MG63 (cell line): ENCODE measurements at places on chromosomes 11 and 22.

- no peak for DNase-seq
These were observed 124.7 kb upstream of the APOA1 start for GRCh38 chr11:116962108-116962507.

- DNase-seq = peak; percentile 26
These were observed 1.1 kb upstream of the CD6 start for GRCh38 chr11:60970369-60970774.

- DNase-seq = no peak
These were observed 785 bp downstream of the WT1 start for GRCh38 chr11:32434356-32435151.

GRCh38 chr11:46348566-46349401 lies 1.5 kb downstream of the DGKZ start:
- no peak for DNase-seq

DNA sequence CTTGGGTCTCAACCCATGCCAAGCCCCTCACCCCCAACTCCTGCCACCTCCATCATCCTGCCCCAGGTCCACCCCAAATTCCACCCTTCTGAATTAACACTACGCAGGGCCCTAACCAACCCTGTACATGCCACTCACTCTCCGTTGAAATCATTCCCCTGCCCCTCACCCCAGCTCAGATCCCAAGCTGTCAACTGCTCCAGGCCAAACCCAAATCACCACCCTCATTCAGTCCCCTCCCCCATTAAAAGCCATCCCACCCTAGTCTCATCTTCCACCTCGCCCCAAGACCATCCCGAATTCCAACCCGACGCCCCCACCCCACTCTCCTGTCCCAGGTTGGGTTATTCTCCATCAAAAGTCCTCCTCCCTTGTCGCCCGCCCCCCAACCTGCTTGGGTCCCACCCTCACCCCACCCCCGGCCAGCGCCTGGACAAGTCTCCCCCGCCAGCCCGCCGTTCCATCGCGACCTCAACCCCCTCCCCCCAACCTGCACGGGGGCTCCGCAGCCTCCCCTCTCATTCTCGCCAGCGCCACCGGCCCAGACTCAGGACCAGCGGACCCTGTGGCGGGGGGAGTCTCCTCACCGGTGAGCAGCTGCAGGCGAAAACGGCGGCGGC lies 466 bp downstream of the FAM168A start:
- DNase-seq = no peak

DNA sequence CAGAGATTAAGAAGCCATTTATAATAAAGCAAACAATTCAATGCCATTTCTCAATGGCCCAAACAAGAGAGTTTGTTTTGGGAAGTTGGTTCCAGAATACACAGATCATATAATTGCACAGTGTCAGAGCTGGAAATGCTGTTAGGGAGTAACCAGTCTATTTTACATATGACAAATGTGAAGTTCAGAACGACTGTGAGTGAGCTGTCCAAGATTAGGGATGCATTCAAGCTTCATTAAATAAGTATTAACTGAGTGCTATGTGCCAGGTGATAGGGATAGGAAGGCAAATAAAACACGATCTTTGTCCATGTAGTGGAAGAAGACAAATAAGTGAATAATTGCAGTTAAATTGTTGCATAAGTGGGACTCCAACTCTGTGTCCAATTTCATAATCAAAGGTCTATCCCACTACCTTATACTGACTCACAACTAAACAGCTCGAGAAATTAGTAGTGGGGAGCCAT lies 33.1 kb upstream of the PICALM start:
- DNase-seq = no peak

- no peak for DNase-seq
These were observed 182.7 kb upstream of the SNX19 start for GRCh38 chr11:131099013-131099412.

GRCh38 chr11:66728693-66729385 lies at the start of gene SPTBN2:
TSS of gene SPTBN2 (minus strand) at chr11:66729216. CDS start at chr11:66721240, 7,976 bp downstream.
- no peak for DNase-seq

- no peak for DNase-seq
These were observed 98.9 kb downstream of the TRAF6 start for GRCh38 chr11:36411202-36411640.

DNA sequence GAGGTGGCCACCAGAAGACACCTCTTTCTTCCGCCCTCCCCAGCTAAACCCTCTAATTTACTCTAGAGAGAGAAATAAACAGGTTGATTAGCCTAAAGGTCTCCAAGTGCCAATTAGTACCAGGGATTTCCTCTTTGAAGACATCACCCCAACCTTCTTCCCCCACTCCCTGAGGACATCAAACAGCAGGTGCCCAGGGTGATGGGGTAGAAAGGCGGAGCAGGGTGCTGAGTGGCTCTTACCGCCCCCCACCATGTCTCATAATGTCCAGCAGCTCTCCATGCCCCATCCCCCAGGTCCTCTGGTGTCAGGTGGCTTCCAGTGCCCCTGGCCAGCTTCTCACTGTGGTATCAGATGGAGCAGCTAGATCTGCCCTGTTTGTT lies 5.3 kb upstream of the GNAZ start:
- DNase-seq = no peak

DNA sequence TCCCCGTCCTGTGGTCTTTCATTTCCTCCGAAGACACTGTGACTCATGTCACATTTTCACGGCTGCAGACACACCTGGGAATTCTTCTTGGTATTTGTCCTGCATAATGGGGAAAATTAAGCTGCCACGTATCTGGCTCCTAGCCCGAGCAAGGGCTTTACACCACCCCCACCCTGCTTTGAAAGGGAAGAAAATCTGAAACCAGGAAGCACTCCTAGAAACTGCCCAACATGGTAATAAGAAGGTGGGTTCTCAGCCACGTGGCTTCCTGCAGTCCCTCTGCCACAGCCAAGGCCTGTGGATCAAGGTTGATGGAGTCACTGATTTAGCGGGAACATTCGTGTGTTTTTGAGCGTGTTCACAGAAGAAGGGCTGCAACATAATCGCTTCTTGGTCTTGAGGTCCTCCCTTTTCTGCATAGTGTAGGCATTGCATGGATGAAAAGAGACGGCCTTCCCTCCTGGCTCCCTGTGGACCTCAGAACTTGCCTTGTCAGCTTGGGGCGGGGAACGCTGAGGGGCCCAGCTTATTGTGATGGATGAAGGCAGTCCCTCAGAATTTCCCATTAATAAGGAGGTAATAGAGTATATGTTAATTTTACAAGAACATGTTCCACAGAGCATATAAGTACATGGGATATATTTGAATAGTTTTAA lies 292.0 kb downstream of the NTM start:
- DNase-seq = no peak

GRCh38 chr11:70654016-70654415 lies 255.7 kb downstream of the CTTN start:
- no peak for DNase-seq

GRCh38 chr11:36622431-36623136 lies 24.5 kb upstream of the RAG2 start:
- no peak for DNase-seq

GRCh38 chr11:47377571-47378009 lies 757 bp downstream of the SPI1 start:
- no peak for DNase-seq

GRCh38 chr11:119468511-119468910 lies 45.5 kb upstream of the THY1 start:
- no peak for DNase-seq

GRCh38 chr11:17936790-17937189 lies 76.1 kb downstream of the SERGEF start:
- DNase-seq = no peak

DNA sequence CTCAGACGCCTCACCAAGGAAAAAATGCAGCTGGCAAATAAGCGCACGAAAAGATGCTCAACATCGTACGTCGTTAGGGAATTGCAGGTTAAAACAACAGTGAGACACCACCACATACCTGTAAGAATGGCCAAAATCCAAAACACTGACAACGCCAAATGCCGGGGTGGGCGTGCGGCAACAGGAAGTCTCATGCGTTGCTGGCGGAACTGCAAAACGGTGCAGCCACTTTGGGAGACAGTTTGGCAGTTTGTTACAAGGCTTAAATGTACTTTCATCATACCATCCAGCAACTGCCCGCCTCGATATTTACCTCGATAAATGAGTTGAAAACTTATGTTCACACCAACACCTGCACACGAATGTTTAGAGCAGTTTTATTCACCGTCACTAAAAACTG lies 7.5 kb upstream of the CTSD start:
- DNase-seq = no peak

DNA sequence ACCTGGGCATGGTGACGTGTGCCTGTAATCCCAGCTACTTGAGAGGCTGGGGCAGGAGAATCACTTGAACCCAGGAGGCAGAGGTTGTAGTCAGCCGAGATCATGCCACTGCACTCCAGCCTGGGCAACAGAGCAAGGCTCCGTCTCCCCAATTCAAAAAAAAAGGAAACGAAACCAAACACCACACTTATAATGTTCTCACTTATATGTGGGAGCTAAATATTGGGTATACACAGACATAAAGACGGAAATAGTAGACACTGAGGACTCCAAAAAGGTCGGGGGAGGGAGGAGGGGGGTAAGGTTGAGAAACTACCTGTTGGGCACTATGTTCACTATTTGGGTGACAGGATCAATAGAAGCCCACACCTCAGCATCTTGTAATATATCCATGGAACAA lies 94.3 kb downstream of the GAB2 start:
- no peak for DNase-seq

GRCh38 chr11:32034149-32034548 lies 56.7 kb upstream of the RCN1 start:
- DNase-seq = peak; percentile 44

GRCh38 chr11:95584589-95584988 lies 205.0 kb downstream of the FAM76B start:
- DNase-seq = no peak

DNA sequence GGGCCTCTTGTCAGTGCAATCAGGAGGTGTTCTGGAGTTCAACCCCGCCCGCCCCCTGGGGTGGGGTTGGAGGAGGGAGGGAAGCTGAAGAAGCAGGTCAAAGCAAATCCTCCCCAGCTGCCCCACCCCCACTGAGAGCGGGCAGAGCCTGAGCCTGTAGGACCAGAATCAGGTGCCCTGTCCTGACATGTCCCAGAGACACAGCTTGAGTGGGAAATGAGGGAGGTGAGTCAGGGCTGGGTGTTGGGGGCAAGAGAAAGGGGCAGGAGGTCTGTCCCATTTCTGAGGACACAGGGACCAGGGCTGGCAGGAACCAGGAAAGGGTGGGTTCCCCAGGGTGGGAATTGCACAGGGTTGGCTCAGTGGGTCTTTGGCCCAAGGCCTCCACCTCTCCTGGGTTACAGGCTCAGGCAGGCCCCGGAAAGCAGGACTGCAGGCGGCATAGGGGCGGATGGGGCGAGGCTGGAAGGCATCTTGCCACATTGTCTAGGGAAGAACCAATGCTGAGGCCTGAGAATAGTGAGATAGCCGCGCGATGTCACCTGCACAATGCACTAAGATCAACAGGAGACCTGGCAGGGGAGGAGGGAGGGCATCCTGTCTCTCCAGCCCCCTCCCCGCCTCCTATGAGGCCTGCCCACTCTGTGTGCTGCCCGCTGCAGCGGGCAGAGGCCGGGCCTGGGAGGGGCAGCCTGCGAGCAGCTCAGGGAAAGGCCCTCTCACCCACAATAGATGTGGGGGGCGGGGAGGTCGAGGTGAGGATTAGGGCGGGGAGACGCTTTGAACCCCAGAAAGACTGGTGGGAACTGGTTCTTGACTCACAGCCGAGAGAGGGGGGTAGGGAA lies 32.4 kb downstream of the NECTIN1 start:
- no peak for DNase-seq

GRCh38 chr22:37887584-37888378 lies 18.3 kb upstream of the MICALL1 start:
- peak; percentile 64 for DNase-seq

GRCh38 chr11:25733777-25734176 lies 598.2 kb upstream of the ANO3 start:
- no peak for DNase-seq

DNA sequence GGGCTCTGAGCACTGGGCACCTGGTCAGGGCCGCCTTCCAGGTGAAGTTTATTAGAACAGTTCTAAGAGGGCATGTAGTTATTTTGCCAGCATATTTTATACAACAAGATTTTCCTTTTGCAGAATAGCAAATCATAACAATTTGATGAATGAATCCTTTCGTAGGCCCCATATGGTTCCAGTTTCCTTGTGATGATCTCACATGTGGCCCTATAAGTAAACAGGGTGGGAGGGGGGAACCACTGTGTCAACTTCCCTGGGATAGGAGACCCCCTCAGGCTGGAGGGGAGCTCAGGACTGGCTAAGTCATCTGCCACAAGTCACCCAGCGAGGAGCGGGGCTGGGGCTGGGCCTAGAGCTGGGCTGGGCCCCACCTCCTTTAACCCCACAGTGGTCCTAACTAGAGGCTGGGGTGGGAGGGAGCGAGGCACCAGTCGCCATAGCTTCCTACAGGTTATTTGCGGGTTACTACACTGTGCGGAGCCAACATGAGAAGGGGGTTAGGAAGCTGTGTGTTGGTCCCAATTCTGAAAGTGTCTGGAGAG lies 4.2 kb downstream of the FBLN1 start:
- DNase-seq = no peak

DNA sequence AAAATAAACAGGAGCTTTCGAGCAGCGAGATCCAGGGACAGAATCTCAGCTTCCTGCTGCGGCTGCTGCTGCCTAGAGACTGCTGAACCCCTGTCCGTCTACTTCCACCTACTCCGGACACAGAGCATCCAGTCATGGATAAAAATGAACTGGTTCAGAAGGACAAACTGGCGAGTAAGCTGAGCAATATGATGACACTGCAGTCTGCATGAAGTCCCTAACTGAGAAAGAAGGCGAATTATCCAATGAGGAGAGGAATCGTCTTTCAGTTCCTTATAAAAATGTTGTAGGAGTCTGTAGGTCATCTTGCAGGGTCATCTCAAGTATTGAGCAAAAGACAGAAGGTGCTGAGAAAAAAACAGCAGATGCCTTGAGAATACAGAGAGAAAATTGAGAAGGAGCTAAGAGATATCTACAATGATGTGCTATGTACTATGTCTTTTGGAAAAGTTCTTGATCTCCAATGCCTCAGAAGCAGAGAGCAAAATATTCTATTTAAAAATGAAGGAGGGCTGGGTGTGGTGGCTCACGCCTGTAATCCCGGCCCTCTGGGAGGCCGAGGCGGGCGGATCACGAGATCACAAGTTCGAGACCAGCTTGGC lies 11.1 kb upstream of the MS4A2 start:
- DNase-seq = no peak

DNA sequence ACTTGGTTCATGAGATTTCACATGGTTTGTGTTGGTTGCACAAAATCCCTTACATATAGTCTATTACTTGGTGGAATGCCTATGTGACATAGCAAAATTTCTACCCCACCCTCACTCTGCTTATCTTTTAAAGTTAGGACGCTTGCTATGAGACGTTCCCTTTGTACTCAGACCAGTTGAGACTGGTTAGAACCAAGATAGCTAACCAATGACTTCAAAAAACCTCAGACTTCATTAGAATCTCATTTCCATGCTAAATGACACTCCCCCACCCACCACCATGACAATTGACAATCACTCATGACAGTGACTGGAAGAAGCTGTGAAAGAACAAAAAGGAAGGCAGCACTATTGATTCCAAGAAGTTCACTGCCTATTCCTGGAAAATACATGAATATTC lies 313.6 kb downstream of the ETS1 start:
- DNase-seq = no peak

GRCh38 chr11:61533401-61533800 lies 24.9 kb downstream of the LRRC10B start:
- no peak for DNase-seq

- no peak for DNase-seq
These were observed 97.8 kb downstream of the OSBP2 start for GRCh38 chr22:30792456-30792855.

- DNase-seq = peak; percentile 53
These were observed 76.9 kb upstream of the CADM1 start for GRCh38 chr11:115580927-115581680.
